ENCODE measurements at places on chromosomes 11 and 22.

DNA sequence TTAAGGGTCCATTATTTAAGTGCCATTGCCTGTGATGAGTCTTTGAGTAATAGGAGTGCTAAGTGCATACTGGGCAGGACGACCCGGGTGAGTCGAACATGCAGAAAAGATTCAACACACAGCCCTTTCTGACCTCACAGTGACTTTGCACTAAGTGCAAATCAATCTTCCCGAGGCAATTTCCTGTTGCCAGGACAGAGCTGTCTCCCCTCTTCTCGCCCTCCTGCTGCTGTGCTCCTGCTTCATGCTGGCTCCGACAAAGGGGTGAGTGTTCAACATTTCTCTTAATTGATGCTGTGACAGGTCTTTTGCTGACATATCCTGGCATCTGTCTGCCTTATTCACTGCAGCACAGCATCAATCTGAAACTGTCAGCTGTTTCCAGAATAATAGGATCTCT is 42.0 kb downstream of the MCHR1 start:
- no peak for DNase-seq

- no peak for DNase-seq
Observed at GRCh38 chr11:110182886-110183285, 89.7 kb downstream of the ZC3H12C start.

DNA sequence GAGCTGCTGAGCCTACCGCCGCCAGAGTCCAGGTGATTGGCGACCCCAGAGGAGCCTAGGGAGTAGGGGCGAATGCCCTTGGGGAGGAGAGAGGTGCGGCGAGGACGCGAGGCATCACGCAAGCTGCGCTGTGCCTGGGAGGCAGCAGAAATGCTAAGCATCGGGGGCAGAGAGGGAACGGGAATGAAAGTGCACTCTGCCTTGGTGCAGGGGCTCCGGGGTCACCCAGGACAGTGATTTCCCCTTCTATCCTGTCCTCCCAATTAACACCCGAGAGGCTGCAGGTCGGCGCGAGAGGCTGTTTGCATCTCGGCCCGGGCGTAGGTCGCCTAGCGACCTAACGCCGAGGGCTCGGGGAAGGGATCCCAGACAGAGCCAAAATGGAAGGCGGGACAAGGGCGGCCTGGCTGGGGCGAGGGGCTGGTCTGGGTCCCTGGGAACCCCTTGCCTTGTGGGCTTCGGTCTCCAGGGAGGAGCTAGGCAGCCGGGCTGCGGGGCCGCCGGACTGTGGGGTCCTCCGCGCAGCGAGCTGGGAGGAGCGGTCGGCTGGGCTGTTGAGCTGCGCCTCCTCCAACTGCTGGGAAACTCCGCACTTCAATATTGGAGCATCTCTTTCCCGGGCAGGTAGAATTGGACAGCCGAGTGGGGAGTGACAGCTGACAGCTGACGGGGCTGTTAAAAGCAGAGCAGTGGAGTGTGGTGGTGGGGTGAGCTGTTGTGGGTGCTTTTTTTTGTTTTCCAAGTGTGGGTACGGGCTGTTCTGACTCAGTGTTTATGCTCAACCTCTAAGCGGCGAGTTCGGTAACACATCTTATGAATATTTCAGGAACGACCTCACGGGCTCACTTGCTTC is 657 bp downstream of the ELMOD1 start:
- DNase-seq: no peak

GRCh38 chr11:69637941-69638871 is 2.8 kb upstream of the CCND1 start:
- DNase-seq: no peak

DNA sequence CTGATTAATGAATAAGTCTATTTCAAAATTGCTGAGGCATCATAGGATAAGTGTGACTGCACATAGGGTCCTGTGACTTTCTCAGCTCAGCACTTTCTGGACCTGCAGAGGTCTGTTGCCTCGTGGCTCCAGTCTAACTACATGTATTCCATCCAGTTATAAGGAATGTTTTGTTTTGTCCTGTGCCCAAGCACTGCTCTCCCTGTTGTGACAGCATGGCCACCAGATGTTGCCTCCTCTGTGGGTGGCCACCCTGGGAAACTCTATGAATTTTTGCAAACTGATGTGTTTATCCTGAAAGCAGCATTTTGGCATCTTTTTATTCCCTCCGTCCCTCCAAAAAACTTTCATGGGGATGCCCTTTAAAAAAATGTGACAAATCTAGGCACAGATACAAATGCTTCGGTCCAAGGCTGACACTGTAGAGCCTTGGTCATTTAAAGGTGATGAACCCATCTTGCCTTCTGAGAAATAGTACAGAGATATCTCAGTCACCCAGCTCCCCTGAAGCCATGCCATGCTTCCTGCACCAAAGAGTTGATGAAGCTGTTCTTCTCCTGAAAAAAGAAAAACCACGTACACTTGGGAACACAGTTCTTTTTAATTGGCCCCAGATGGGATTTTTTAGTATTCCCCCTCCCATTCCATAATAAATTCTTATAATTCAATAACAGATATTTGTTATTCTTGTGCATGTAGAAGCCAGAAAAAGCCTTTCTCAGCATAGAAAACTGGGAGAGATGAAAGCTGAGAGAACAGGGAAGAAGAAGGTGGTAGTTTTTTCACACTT is 72.6 kb downstream of the CCDC34 start:
- no peak for DNase-seq

- no peak for DNase-seq
Observed at GRCh38 chr11:70220136-70220535, 17.0 kb downstream of the FADD start.

- DNase-seq: no peak
Observed at GRCh38 chr11:77052518-77052917, 14.3 kb upstream of the CAPN5 start.

- DNase-seq: no peak
Observed at GRCh38 chr11:123588117-123588863, 66.1 kb downstream of the SCN3B start.

DNA sequence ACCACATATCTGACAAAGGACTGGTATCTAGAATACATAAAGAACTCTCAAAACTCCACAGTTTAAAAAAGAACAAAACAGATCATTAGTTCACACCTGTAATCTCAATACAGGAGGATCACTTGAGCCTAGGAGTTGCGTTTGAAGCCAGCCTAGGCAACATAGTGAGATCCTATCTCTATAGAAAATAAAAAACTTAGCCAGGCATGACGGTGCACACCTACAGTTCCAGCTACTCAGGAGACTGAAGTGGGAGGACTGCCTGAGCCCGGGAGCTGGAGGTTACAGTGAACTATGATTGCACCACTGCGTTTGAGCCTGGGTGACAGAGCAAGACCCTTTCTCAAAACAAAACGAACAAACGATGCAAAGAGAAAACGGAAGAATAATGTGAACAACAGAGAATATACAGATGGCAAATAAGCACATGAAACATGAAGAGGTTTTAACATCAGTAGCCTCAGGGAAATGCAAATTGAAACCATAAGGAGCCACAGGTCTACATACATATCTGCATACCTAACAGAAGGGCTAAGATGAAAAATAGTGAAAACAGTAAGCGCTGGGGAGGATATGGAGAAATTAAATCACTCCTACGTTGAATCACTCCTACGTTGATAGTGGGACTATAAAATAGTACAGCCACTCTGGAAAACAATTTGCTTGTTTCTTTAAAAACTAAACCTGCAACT is 70.7 kb downstream of the DGCR2 start:
- no peak for DNase-seq

All from ovary (tissue), 10 donors.